ENCODE measurements at places on chromosomes 4 and X.
A peak's percentile ranks its signal among the peaks of the same experiment; 100 is the strongest.

- DNase-seq, result no peak
Observed at GRCh38 chr4:113657586-113658233, 103.8 kb downstream of the CAMK2D start.

DNA sequence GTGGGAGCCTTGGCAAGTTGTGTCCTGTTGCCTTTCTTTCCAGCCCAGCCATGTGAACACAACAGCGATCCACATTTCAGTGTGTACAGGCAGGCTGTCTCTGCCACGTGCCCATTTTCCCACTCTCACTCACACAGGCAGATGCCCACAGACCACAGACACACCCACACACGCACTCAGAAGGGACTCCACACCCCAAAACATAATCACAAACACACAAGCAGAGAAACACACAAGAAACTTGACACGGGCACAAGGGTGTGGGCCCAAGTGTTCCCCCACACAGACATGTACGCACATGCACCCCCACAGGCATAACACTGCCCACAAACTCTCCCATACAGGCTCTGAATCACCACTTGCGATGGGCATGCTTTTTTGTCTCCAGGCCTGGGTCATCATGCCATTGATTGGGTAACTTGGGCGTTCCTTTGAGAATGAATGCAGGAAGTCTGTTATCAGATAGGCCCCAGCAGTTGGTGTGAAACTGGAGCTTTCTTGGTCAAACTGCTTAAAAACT is 84.3 kb downstream of the NBDY start:
- DNase-seq, result peak; percentile 36

DNA sequence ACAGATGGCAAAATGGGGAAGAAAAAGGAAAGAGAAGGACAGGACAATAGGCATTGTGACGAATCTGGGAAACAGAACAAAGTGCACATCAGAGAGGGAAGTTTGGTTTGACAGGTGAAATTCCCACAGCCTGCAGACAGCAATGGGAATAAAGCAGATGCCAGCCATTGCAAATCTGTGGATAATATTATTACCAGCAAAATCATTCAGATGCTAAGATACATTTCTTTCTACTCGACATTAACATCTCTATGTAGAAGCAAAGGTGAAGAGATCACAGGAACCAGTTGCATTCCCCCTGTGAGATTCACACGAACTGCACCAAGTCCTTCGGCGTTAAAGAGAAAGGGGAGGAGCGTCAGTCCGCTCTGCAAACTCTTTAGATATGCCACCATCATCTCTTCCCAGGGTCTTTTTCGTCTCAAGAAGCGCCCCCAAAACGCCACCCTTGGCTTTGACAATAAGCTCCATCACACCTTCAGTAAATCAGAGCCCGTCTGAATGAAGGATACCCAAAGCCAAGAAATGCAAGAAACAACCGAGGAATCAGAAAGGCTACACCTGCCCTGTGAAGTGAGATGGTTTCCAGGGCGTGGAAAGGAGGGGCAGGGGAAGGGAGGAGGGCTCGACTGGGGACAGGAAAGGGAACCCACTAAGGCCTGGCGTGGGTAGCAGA is 1.9 kb downstream of the NEUROG2 start:
- DNase-seq, result no peak

DNA sequence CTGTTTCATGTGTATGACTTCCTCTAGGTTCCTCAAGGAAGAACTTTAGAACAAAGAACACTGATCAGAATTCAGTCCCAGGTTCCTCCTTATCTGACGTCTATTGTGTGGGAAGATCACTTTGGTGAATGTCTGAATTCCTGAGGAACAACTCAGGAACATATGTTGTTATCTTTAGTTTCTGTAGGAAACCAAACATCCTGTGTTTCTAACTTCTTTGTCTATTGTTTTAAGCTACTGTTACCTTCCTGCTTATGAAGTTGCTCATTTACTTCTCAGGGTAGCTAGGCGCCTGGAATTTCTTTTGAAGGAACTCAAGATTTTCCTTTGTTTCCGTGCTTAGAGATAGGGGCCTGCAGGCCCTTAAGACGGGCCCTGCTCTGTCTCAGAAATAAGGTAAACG is 46.2 kb downstream of the MAGEB5 start:
- DNase-seq, result peak; percentile 49

DNA sequence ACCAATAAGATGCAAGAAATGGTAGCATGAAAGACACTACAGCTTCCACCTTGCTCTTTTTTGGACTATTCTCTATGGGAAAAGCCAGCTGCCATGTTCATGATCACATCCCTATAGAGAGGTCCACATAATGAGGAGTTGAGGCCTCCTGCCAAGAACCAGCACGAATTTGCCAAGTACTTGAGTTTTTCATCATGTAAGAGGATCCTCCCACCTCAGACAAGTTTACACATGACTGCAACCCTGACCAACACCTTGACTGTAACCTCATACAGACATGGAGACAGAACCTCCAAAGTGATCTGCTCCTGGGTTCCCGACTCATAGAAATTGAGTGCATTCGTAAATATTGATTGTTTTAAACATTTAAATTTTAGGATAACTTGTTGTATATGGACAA is 135.2 kb upstream of the TSPAN5 start:
- DNase-seq, result no peak

- DNase-seq, result no peak
Observed at GRCh38 chrX:43878906-43879526, 3.2 kb downstream of the MAOB start.

DNA sequence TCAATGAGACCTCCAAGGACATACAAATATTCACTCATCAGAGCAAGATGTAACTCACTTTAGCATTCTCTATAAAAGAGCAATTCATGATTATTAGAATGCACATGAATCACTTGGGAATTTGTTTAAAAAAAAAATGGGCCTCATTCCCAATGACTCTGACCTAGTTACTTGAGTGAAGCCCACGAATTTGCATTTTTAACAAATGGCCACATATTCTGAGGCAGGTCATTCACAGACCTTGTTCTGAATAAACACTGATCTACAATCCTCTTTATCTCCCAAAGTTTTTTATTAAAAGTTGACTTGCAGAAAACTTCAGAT is 255.1 kb upstream of the VEGFC start:
- DNase-seq, result no peak

DNA sequence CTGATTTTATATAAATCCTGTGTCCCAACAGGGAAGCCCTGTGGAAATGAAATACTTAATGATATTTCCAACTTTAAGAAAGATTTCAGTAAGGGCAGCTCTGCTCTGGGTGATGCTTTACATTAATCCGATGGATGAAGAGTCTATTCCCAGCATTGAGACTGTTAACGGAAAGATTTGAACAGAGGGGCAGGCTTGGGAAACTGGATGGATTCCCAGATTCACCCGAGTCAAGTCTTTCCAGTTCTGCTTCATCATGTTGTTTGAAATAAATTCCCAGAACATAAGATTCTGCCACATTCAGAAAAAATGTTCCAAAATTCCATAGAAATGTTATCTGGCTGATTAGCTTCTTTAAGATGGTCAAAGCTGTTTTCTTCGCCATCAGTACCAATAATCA is 246.0 kb downstream of the FBXW7 start:
- DNase-seq, result no peak

DNA sequence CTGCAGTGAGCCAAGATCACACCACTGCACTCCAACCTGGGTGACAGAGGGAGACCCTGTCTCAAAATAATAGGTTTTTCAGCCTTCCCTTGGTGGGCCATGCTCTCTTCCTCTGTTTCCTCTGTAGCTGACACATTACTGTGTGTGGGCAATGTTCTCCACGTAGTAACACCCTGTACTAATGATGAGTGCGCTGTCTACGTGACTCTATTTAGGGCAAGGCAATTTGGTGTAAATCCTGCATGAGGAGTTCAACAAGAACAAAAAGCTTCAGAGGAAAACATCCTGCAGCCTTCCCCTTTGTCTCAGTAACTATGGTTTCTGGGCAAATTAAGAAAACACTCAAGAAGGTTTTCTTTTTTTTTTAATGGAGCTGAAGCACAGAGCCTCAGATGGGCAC is 24.4 kb upstream of the JAKMIP1 start:
- no peak for DNase-seq

Measured in non-pigmented ciliary epithelial cell (primary cell).